ENCODE measurements at places on chromosomes 1 and 21.
A peak's percentile ranks its signal among the peaks of the same experiment; 100 is the strongest.

GRCh38 chr1:101757985-101758384 lies 238.7 kb downstream of the OLFM3 start:
- DNase-seq: no peak

DNA sequence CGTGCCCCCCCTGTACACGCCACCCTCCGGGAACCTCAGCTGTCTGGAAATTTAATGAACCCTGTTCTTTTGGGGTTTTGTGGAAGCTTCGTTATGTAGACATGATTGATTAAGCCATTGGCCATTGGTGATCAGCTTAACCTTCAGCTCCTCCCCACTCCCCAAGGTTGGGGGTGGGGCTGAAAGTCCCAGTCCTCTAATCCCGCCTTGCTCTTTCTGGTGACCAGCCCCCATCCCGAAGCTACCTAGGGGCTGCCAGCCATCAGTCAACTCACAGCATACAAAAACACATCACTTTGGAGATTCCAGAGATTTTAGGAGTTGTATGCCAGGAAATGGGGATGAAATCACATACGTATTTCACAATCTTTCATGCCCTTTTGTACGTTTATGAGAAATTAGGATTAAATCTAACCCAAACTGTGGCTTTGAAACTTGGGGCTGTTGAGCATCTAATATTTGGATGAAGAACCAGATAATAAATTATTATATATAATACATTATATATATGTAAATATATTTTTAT lies 52.3 kb downstream of the BACE2 start:
- no peak for DNase-seq

GRCh38 chr1:2255420-2256369 lies 27.6 kb downstream of the SKI start:
- DNase-seq: peak; percentile 83

GRCh38 chr1:214538496-214538895 lies 12.9 kb downstream of the PTPN14 start:
- DNase-seq: peak; percentile 65

GRCh38 chr1:112517231-112517630 lies 8.5 kb downstream of the WNT2B start:
- DNase-seq: no peak

- DNase-seq: no peak
These were observed 8.8 kb downstream of the FCRLB start for GRCh38 chr1:161730050-161730564.

DNA sequence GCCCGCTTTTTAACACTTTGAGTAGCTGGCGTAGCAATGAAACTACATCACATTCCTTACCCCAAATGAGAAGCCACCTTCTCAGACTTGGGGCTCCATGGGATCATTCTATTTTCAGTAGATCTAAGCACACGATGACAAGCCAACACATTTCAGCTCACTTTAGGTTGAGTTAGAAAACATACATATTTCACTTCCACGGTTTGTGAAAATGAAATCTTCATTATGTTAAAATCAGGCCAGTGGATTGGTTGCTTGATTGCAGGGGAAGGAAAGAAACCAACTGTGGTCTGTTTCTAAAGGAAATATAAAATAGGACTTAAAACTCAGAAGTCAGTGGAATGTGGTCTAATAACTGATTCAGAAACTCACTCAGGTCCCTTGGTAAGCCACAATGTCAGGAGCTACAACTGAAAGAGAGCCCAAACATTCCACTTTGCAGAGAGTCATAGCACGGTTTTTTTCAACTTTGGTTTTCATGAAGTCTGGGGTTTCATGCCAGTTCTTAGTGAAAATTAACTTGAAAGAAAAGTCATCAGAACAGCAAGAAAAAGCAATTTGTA lies 82.3 kb upstream of the TIAM1 start:
- no peak for DNase-seq

GRCh38 chr1:44832056-44832705 lies 10.9 kb downstream of the PTCH2 start:
- no peak for DNase-seq

DNA sequence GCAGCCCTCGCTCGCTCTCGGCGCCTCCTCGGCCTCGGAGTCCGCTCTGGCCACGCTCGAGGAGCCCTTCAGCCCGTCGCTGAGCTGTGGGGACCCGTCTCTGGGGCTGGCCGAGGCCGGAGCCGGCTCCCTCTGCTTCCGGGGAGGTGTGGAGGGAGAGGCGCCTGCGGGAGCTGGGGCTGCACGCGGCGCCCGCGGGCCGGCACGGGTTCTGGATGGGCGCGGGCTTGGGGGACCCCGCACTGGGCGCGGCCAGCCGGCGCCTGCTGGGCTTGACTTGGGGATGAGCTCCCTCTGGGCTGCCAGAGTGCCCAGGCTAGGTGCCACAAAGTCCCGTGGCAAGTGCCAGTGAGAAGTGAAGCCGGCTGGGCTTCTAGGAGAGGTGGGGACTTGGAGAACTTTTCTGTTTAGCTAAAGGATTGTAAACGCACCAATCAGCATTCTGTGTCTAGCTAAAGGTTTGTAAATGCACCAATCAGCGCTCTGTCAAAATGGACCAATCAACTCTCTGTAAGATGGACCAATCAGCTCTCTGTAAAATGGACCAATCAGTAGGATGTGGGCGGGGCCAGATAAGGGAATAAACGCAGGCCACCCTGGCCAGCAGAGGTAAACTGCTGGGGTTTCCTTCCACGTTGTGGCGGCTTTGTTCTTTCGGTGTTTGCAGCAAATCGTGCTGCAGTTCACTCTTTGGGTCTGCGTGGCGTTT lies 20.2 kb downstream of the EXOC8 start:
- no peak for DNase-seq

GRCh38 chr21:20086508-20086907 lies 911.7 kb upstream of the NCAM2 start:
- DNase-seq: no peak

DNA sequence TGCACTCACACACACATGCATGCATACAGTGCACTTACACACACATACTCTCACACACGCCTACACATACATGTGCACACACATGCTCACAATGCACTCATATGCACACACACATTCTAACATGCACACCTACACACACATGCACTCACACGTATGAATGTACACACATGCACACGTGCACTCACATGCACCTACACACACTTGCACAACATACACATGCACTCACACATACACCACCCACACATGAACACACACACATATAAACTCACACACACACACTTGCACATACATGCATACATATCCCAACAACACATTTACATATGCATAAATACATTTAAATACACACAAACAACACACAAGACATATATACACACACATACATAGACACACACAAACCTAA lies 30.6 kb downstream of the OBSCN start:
- no peak for DNase-seq

Data from muscle of leg (tissue), 16 donors.